ENCODE measurements at places on chromosomes 13 and 19.

GRCh38 chr19:31058676-31059340, 290.4 kb downstream of the TSHZ3 start:
- no peak for DNase-seq

- DNase-seq = no peak
Observed at GRCh38 chr13:75222031-75222430, 259.9 kb downstream of the TBC1D4 start.

GRCh38 chr13:28440774-28441504, 54.0 kb downstream of the FLT1 start:
- no peak for DNase-seq

GRCh38 chr19:36051637-36052036, 2.4 kb downstream of the THAP8 start:
- no peak for DNase-seq

DNA sequence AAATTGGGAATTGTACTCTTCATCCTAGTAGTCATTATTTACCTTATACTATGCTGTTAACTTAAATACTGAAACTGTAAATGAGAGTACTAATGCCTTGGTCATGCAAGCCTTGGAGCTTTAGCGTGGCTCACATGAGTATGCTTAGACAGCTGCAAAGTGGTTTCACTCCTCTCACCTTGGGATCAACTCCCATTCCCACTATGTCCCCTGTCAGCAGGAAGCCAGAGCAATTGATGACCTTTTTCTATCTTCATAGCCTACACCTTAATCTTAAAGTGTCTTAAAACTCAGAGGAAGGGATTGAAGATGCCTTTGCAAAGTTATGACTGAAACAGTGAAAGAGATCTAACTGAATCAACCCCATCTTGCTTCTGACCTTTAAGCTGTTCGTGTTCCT, 33.2 kb upstream of the CEACAM8 start:
- DNase-seq = no peak

- no peak for DNase-seq
Observed at GRCh38 chr19:7746903-7747884, at the start of gene CD209. TSS of gene CD209 (minus strand) at chr19:7747534. CDS start at chr19:7747511, 23 bp downstream.

- DNase-seq = no peak
Observed at GRCh38 chr19:18875726-18876125, 20.2 kb downstream of the CERS1 start.

DNA sequence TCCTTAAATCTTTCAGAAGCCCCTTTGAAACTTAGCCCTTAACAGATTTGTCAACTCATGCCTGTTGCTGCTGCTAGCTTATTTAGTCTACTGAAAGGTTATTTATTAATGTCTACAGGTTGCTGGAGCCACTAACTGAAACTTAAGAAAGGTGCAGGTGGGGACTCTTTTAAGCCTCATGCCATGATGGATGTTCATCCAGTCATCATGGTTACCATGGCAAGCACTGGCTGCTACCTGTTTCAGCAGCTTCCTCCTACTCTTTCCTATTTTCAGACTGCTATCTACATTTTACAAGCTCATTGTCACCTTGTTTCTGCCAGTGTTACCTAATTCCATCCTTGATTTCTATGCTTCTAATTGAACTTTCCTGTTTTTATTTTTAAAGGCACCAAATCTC, 27.1 kb downstream of the DGKH start:
- DNase-seq = no peak

- DNase-seq = no peak
Observed at GRCh38 chr13:102280366-102280765, 121.5 kb downstream of the FGF14 start.

DNA sequence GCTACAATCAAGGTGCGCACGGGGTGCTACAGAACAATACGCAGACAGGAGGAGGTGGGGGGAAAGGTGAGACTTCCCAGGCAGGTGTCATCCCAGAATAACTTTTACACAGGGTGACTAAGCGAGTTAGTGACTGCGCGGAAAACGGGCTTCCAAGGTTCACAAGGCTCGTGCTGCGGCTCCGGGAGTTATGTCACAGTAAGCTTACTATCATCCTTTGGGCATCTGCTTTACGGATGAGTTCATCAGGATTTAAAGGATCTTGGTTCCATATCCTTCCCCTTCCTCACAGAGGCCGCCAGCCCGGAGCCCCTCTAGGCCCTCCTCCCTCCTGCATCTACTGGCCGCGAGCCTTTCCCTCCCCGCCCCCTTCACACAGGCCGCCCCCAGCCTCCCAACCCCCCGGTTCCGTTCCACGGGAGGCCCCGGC, 474 bp upstream of the IFT88 start:
- DNase-seq = peak; percentile 29

DNA sequence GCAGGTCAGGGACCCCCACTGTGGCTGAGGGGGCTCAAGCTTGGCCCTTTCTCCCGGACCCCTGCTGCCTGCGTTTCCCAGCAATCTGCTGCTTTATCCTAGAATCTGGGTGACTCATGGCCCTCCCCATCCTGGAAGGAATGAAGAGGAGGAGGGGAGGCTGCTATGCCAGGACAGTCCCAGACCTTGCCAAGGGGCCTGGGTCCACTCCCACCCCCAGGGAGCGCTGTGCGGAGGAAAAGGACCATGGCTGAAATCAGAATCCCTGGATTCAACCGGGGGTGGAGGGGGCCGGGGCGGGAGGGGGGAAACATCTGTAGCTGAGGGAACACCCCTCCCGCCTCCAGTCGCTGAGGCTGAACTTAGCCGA, 20.5 kb downstream of the ZNF114 start:
- DNase-seq = no peak

GRCh38 chr13:59996461-59996980, 167.2 kb downstream of the DIAPH3 start:
- DNase-seq = no peak

- DNase-seq = no peak
Observed at GRCh38 chr19:49020342-49020741, 3.5 kb upstream of the LHB start.

DNA sequence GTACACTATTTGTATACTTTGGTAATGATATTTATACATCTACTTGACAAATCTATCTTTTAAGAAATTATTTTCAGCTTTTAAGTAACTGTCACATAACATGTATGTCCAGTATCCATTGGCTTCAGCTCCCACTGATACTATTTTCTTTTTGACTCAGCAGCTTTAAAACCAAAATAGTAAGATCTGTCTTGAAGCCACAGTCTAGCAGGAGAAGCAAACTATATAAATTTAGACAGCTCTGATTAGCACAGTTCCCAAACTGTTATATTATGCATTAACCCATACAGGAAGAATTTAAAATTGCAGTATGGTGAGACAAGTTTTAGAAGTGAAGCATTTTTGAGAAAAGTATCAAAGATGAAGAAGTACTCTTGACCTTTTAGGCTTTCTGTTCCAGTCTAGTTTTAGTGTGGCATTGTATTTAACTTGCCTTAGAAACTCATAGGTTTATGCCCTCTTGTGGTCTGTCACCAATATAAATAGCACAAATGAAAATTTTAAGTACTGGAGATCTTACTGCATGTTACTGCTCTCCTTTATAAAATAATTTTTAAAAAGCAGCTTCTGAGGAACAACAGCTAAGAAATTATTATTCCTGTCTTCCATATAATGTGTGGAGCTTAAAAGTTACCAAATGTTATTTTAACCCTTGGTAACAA, 24.7 kb downstream of the URI1 start:
- peak; percentile 26 for DNase-seq

- DNase-seq = no peak
Observed at GRCh38 chr13:81275666-81276258, 934.8 kb upstream of the SPRY2 start.

DNA sequence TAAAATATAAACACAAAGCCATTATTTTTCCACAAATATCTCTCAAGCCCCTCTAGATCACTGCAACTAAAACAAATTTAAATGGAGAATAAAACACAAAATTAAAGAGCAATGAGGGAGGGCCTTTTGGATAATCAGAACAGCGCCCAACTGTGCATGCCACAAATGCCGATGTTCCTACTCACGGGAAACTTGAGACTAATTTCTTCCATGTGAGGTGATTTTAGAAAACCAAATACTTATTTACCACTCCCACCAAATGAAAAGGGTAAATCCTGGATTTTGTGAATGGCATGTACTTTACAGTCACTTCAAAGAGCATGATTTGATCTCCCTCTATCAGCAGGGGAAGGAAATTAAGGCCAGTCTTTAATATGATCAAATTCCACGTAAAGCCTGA, 74.8 kb downstream of the SLC7A1 start:
- no peak for DNase-seq

DNA sequence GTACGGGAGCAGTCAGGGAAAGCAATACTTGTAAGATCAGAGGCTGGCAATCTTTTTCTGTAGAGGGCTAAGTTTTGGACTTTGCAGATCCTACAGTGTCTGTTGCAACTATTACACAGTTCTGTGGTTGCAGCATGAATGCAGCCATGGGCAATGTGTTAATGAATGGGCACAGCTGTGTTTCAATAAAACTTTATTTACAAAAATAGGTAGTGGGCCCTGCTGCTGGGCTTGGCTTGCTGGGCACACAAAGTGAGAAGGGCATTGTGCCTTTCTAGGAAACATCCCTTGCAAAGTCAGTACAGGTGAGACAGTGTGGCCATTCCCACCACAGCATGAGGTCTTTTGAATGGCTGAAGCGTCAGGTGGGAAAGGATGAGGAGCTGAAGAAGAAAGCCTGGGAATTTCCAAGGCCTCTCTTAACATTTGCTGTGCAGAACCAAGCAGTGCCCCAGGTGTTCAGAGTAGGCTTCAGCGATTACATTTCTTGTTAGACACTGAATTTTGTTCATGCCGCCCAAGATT, 9.1 kb downstream of the KL start:
- no peak for DNase-seq

GRCh38 chr19:45528149-45528743, 21.0 kb downstream of the VASP start:
- no peak for DNase-seq

- no peak for DNase-seq
Observed at GRCh38 chr13:48909056-48909389, 66.7 kb upstream of the FNDC3A start.

DNA sequence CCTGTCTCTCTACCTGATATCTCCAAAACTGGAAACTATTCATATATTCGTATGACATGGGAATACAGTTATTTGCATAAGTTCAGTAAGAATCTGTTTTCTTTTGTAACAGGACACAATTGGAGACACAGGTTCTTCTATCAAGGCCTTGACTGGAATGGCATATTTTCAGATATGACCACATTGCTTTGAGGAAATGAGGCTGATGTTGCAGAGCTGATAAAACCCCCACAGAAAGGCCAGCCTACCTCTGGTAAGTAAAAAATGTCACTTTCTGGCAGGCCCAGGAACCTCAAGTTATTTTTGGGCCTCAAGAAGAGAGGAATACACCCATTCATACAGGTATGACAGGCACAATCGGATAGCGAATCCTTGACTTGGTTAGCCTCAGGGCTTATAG, 29.5 kb upstream of the KBTBD6 start:
- DNase-seq = no peak

DNA sequence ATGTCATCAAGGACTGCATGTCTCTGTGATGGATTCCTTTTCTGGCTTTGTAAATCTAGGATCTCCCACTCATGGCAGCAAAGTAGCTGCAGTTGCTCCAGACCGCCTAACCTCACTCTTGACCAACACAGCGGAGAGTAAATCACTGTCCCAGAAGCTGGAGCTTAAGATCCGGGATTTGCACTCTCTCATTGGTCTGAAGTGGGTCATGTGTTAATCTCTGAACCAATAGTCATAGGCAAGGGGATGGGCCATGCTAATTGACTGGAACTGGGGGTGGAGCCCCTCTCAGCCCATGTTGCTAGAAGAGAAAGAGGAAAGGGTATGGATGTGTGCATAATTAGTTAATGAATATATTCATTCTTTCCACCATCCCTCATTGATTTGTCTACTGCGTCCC, 34.0 kb downstream of the VAV1 start:
- DNase-seq = no peak

DNA sequence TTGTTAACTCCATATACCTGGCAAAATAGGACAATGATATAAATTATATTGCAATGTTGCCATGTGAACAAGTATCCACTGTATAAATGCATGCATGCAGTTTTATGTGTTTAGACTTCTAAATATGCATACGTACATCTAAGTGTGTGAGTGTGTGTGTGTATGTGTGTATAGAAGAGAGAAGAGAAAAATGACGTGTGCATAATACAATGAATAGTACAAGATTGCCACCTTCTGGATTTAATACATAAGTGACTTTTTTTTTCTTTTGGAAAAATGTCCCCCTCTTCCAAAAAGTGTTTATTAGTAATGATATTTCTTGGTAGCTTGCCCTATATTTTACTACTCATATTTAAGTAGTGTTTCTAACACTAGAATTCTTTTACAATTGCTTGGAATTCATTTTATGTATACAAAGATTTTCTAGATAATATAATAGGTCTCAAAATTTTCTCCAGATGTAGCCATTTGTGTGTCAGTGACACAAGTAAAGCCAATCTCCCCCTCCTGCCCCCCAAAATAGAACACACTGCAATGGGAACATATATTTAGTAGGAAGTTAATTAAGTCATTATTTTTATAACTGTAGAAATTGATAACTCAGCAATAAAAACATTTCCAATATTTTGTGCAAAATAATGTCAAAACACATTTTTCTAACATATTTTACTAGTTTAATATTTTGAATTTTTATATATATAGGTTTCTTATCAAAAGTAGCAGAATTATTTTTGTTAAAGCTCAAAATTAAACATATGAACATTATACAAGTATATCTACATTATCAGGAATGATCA, 783.3 kb upstream of the ATXN8OS start:
- no peak for DNase-seq

DNA sequence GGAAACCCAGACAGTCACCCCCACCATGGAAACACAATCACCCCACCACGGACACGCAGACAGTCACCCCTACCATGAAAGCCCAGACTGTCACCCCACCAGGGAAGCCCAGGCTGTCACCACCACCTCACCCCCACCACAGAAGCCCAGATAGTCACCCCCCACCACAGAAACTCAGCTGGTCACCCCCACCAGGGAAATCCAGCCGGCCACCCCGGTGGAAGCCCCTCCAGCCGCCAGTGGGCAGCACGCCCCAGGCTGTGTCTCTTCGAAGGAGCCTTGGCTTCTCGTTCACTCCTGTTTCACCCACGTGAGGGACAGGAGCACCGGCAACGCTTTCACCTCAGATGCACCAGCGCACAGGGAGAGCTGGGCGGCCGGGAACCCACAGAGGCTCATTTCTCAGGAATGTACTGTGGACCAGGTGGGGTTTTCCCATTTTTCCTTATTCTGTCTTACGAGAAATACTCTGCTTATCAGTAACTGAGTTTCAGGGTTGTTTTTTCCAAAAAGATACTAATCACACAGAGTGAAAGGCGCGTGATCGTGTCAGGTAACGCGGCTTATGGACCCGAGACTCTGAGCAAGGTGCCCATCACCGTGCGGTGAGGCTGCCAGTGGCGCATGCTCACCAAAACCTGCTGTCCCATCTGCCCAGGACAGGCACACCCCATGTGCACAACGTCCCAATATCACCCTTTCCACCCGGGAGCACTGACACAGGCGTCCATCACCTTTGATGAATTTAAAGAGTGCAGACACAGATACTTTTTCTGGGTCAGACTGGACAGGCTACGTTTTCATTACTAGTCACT, 28.0 kb downstream of the CARS2 start:
- DNase-seq = no peak

- no peak for DNase-seq
Observed at GRCh38 chr13:99870541-99870940, 101.0 kb downstream of the ZIC5 start.

GRCh38 chr19:10334588-10335351, 1.4 kb upstream of the RAVER1 start:
- peak; percentile 61 for DNase-seq

GRCh38 chr13:46648166-46648607, 95.2 kb downstream of the LRCH1 start:
- no peak for DNase-seq

- no peak for DNase-seq
Observed at GRCh38 chr13:60647547-60647946, 250.5 kb downstream of the TDRD3 start.

GRCh38 chr13:54232700-54233099, 1204.1 kb downstream of the OLFM4 start:
- DNase-seq = no peak

Measured in hematopoietic multipotent progenitor cell treated with erythropoietin and hydrocortisone succinate and interleukin-3 and kit ligand, for 15 days (in vitro differentiated cells).